ENCODE measurements at places on chromosomes 1 and 21.

DNA sequence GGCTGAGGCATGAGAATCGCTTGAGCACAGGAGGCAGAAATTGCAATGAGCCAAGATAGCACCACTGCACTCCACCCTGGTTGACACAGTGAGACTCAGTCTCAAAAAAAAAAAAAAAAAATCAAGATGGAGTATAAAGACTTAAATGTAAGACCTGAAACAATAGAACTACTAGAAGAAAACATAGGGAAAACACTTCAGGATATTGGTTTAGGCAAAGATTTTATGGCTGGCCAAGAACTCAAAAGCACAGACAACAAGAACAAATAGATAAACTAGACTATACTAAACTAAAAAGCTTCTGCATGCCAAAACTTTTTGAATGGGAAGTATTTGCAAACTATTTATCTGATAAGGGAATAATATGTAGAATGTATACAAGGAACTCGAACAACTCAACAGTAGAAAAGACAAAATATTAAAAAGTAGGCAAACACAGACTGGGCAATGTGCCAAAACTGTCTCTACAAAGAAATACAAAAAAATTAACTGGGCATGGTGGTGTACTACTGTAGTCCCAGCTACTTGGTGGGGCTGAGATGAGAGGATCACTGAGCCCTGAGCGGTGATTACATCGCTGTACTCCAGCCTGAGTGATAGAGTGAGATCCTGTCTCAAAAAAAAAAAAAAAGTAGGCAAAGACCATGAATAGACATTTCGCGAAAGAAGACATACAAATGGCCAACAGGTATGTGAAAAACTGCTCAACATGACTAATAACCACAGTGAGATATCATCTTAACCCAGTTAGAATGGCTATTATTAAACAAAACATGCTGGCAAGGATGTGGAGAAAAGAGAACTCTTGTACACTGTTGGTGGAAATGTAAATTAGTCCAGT lies 25.3 kb downstream of the DTL start:
- no peak for DNase-seq

DNA sequence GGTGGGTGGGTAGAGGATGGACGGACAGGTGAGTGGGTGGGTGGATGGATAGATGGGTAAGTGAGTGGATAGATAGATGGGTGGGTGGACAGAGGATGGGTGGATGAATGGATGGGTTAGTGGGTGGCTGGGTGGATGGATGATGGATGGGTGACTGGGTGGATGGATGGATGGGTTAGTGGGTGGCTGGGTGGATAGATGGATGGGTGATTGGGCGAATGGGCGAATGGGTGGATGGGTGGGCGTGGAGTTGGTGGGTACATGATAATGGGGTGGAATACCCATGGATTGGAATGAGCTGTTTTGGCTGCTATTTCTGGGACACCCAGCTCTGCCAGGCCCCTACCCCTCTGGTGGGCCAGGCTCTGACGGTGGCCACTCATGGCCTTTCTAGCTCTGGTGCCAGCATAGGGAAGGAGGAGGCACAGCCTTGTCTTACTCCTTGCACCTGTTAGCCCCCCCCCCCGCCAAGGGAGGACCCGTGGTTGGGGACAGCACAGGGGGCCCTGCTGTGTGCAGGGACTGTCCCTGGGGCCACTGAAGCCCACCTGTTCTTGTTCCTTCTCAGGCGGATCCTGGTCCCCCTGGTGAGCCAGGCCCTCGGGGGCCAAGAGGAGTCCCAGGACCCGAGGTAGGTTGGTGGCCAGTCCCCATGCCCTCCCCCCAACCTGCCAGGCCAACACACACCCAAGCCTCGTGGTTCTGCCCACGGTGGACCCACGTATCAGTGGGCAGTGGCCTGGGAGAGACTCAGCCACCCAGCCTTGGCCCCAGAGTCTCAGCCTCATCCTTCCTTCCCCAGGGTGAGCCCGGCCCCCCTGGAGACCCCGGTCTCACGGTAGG lies 26.4 kb downstream of the COL6A2 start:
- no peak for DNase-seq

DNA sequence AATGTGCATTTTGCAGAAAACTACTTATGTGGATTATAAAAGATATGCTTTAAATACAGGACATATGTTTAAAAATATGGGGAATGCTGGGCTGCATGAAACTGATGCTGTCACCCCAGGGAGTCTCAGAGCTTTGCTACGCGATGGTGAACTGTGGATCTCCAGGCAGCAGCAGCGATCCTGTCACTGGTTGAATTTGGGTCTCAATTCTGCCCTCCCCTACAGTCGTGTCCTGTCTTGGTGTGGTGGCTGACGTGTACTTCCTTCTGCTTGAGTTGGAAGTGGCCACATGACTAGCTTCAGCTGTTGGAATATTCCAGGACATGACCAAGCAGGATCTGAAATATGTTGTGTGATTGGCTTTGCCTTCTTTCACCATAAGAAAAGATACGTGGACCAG lies 222.9 kb upstream of the AJAP1 start:
- DNase-seq = no peak

GRCh38 chr1:44076066-44076465 lies 42.6 kb upstream of the KLF17 start:
- no peak for DNase-seq

- DNase-seq = no peak
Measured at GRCh38 chr1:56137090-56137489, 442.3 kb downstream of the PLPP3 start.

GRCh38 chr1:32755810-32756159 lies 53.2 kb upstream of the SYNC start:
- DNase-seq = no peak

- DNase-seq = no peak
Measured at GRCh38 chr1:232571523-232571922, 58.4 kb downstream of the SIPA1L2 start.

GRCh38 chr1:203217139-203217655 lies 12.3 kb downstream of the CHIT1 start:
- no peak for DNase-seq

GRCh38 chr1:245583575-245584330 lies 429.0 kb downstream of the KIF26B start:
- DNase-seq = no peak

GRCh38 chr1:233544304-233544703 lies 69.6 kb upstream of the KCNK1 start:
- DNase-seq = no peak

- no peak for DNase-seq
Measured at GRCh38 chr1:98792123-98792522, 130.6 kb downstream of the SNX7 start.

- no peak for DNase-seq
Measured at GRCh38 chr21:43266534-43266933, 97.7 kb downstream of the CRYAA start.

DNA sequence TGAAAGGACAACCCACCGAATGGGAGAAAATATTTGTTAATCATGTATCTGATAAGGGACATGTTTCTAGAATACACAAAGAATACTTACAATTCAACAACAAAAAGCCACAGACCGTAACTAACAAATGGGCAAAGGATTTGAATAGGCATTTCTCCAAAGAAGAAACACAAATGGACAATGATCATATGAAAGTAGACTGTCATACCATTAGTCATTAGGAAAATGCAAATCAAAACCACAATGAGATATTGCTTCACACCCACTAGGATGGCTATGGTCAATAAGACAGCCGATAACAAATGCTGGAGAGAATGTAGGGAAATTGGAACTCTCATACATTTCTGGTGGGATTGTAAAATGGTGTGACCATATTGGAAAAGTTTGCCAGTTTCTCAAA lies 367.2 kb upstream of the SGIP1 start:
- no peak for DNase-seq

DNA sequence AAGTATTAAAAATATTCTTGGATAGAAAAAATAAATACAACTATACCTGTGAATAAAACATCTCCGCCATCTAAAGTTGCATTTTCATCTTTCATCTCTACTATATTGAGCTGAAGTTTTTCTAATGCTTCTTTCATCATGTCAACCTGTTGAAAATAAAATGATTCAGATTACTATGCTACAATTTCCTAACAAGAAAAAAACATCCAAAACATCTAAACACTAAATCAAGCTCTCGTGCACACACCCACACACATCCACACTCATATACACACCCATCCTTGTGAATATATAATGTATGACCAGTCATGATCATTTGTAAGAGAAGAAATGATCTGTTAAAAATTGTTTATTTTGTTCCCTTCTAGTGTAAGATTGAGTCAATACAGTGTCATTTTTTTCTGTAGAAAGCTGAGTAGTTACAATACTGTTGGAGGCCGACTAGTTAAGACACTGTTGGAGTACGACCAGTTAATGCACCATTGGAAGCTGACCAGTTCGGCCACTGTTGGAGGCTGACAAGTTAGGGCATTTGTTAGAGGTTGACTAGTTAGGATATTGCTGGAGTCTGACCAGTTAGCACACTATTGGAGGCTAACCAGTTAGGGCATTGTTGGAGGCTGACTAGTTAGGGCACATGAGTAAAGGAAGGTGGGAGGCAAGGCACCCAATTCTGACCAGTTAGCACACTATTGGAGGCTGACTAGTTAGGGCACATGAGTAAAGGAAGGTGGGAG lies 82.4 kb upstream of the BCL10 start:
- no peak for DNase-seq

DNA sequence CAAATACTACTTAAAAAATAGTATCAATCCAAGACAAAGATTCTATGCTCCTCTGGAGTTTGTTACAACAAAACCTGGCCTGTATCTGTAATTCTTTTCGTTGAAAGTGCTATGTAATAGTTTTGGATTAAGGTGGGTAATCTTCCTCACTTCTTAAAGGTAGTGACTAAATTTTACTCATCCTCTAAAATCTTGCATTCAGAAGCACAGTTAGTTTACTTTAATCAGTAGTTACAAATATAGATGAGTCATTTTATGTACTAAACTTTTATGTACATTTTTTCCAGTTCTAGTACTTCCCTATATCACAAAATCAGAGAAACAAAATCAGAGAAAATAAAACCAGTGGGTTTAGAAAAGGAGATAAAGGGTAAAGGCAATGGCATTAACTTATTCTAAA lies 51.3 kb downstream of the ZNHIT6 start:
- no peak for DNase-seq

DNA sequence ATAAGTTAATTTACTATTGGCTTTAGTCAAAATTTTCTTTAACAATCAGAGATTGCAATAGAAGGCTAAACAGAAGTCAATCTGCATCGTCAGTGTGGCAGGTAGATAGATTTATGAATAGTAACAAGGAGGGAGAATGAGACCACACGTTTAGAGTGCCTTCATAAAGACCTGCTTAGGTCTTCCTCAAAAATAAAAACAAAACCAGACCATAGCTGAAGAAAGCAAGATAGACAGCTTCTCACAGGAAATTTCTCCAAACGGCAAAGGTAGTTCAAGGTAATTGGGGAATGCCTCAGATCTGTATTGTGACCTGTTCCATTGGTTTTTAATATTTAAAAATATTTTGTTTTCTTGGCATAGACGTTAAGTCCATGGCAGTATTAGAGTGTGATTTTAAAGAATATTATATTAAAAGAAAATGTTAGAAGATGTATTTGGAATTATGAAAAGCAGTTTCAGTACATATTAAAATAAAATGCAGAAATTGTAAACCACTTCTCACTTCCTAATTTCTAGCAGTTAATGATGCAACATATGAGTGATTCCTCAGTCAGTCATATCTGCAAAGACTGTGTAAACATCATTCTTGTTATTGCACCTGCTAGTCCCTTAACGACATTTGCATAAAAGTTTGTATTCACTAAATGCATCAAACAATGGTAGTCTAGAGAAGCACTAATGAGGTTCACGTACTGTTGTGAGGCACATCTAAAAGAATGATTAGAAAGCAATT lies 278.0 kb downstream of the HLX start:
- DNase-seq = no peak

- no peak for DNase-seq
Measured at GRCh38 chr1:185895208-185895900, 161.2 kb downstream of the HMCN1 start.

GRCh38 chr1:198169672-198170071 lies 12.9 kb downstream of the NEK7 start:
- DNase-seq = no peak

DNA sequence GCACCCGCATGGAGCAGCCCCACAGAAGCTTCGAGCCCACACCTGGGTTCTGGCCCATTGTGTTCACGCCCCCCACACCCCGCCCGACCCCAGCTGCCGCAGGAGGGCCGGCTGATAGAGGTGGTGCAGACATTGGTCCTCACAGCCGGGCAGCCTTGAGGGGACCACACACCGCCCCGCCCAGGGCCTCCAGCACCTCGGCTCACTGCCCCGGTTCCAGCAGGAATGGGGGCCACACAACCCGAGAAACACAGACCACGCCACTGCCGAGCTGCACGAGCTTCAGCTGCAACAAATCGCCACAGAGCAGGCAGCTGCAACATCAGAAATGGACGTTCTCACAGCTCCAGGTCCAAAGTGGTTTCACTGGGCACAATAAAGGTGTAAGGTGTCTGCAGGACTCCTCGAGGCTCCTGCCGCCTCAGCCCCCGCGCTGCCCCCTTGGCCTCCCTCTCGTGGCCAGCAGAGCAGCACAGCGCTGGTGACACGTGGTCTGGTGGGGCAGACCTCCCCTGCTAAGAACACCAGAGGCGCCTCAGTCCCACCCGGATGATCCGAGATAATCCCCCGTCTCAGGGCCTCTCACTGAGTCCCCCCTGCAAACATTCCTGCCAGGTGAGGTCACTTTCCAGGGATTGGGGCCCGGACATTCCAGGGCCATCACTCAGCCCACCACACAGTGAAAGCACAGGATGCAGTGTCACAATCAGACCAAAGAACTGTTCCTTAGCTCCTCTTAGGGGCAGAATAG lies 62.3 kb upstream of the ADARB1 start:
- DNase-seq = no peak

GRCh38 chr1:12620488-12620865 lies 2.5 kb upstream of the DHRS3 start:
- DNase-seq = no peak

- no peak for DNase-seq
Measured at GRCh38 chr1:231045286-231045685, 5.2 kb upstream of the FAM89A start.

- no peak for DNase-seq
Measured at GRCh38 chr1:153563991-153564390, 1.7 kb downstream of the S100A2 start.

DNA sequence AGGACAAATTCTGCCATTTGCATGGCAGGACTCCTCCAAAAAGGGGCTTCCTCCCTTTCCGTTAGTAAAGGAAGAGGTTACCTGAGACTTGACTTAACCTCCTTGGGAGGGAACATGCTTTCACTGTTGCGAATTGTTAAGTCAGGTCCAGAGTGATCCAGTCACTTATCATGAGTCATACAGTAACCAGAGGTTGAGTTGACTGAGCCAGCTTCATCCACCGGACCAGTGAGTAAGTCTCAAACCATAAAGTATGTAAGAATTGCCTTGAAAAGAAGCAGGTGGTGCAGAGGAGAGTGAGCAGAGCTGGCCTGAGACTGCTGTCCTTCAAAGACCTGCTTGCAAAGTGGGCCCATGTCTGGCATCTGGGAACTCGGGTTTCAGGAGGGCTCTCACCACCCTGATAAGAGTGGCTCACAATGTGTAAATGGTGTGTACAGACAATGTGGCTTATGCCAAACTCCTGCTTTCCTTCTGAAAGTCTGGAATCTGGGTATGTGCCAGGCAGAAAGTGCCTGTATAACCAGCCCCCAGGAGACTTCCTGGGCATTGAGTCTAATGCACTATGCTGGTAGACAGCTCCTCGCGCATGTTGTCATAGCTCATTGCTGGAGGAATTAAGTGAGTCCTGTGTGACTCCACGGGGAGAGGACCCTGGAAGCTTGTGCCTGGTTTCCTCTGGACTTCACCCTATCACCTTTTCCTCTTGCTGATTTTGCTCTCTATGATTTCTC lies 84.3 kb upstream of the KLHDC7A start:
- DNase-seq = no peak
